ENCODE measurements at places on chromosomes 6 and 20. TPM values are rescaled to one million over a fixed set of nuclear protein-coding genes. Genes with fewer than 3 reads are reported as not detected.

DNA sequence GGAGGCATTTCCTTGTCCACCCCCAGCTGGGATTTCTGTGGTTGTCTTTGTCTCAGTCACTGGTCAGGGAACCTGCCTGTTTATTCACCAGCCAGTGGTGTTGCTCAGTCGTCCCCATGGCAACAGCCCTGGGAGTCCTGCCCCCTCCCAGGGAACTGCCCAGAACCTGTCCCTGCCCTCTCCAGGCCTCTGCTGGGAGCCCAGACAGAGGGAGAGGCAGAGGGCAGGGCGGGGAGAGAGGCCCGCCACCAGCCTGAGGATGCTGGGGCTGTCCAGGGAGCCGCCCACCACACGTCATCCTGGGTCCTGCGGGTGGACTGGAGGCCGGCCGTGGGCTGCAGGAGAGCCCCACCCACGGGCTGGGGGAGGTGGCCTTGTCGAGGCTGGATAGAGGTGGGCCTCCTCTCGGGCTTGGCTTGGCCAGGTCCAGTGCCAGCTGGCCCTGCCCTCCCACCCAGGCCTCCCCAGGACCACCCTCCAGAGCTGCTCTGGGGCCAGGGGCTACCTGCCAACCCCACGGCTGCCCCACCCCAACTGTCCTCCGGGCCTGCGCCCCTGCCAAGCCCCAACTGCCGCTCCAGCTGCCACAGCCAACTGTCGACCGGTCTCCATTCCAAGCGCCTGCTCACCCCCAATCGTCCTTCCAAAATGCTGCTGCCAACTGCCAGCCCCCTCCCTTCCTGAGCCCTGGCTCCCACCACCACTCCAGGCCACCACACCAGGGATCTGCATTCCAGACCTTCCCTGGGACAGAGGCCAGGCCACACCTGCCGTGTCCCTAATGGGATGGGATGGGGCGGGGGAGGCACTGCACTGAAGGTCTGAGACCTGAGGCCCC lies 4.2 kb upstream of the ZBTB46 start:
- DNase-seq: peak; percentile 92

DNA sequence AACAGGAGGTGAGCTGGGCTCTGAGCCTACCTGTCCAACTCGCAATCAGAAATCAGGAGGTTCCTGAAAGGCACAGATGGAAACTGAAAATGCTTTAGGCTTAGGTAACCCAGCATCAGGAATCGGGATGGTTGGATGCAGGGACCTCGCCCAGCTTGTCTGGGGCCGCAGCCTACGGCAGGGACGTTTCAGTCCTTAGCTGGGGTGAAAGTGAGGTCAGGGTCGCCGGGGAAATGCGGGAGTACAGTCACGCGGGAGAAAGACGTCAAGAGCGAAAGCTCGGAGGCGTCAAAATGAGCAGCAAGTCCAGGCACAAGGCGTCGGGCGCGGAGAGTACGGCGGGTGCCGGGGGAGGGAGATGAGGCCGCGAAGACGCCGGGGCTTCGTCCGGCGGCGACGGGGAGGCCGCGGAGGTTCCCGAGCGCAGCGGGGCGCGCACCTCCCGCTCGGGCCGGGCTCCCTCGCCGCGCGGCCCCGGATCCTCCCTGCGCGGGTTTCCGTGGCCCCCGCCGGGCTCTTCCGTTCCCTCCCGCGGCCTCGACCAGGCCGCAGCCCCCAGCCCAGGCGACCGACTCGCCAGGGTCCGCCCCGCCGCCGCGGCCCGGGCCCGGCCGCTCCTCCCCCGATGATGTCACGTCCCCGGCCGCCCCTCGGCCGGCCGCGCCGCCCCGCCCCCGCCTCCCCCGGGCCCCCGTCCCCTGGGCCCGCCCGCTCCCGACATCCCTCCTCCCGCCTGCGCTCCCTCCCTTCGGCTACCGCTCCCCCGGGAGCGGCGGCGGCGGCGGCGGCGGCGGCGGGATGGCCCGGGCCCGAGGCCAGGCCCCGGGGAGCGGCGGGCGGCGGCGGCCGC lies at the start of gene EBF4:
EBF4 (plus strand) TSS at position 745 of the 850 bp plus-strand sequence. CDS start 866 bp downstream, outside the sequence.
- peak; percentile 49 for DNase-seq

- no peak for DNase-seq
These were observed 467.3 kb upstream of the IRAK1BP1 start for GRCh38 chr6:78400076-78400475.

The WFDC12 gene
- polyA plus RNA-seq: not detected

GRCh38 chr6:25418454-25419052 lies 139.4 kb downstream of the CARMIL1 start:
- DNase-seq: no peak

The PAK5 gene
- 0.60 TPM for polyA plus RNA-seq

The F13A1 gene
- 12.7 TPM for polyA plus RNA-seq

DNA sequence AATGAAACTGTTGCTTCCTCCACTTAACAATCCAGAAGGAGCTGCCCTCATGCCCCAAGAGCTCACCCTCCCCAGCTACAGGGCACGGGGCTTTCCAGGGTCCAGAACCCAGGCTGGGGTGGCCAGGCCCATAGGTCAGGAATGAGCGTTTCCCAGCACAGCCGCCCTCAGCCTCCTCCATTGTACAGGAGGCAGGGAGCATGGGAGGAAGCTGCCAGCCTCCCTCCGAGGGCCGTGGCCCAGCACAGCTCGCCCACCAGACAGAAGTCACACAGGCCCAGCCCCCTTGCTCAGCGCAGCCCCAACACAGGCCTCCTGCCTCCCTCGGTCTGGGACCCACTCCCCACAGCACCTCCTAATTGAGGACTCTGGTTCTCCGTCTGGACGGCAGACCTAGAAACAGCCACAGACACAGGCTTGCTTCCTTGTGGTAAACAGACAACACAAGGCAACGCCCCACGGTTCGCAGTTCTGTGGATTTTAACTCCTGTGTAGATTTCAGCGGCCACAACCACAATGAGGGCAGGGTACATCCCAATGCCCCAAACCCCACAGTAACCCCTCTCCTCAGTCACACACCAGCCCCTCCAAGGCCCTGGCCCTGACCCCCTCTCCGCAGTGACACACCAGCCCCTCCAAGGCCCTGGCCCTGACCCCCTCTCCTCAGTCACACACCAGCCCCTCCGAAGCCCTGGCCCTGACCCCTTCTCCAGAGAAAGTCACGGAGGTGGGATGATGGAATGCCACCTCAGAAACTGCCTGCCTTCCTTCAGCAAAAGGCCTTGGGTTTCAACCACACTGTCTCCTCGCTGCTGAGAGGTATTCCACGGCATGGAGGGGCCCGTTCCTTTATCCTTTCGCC lies 173.5 kb downstream of the DLL1 start:
- DNase-seq: no peak

DNA sequence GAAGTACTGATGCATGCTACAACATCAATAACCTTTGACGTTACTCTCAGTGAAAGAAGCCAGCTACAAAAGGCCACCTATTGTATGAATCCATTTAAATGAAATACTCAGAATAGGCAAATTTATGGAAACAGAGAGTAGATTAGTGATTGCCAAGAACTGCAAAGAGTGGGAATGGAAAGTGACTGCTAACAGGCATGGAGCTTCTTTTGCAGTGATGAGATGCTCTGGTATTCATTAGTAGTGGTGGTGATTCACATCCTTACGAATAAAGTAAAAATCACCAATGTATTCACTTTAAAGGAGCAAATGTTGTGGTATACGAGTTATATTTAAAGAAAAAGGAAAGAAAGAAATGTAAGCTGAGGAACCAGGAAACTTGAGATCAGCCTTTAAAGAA lies 126.8 kb upstream of the SAMD5 start:
- no peak for DNase-seq

The ABHD16B gene
- polyA plus RNA-seq: not detected

DNA sequence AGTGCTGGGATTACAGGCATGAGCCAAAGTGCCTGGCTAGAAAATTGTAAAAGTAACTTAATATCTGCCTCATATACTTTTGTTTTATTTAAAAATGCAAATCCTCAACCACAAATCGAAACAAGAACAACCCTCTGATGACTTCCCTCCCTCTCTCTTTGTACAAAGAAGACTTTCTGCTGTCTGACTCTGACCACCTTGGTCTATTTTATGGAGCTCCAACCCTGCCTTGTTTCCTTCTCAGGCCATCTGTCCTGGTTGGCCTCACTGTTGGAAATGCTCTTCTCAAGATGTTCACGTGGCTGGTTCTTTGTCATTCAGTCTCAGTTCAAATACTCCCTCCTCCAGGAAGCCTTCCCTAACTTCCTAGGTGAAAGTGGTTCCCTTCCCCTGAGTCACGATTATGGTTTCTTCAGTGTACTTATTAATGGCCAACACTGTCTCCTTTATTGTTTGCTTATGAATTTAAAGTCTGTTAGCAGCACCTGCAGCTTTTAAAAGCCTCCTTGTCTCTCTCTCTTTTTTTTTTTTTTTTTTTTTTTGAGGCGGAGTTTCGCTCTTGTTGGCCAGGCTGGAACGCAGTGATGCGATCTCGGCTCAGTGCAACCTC lies 151.5 kb upstream of the SALL4 start:
- no peak for DNase-seq

The SERAC1 gene
- polyA plus RNA-seq: 16.2 TPM

DNA sequence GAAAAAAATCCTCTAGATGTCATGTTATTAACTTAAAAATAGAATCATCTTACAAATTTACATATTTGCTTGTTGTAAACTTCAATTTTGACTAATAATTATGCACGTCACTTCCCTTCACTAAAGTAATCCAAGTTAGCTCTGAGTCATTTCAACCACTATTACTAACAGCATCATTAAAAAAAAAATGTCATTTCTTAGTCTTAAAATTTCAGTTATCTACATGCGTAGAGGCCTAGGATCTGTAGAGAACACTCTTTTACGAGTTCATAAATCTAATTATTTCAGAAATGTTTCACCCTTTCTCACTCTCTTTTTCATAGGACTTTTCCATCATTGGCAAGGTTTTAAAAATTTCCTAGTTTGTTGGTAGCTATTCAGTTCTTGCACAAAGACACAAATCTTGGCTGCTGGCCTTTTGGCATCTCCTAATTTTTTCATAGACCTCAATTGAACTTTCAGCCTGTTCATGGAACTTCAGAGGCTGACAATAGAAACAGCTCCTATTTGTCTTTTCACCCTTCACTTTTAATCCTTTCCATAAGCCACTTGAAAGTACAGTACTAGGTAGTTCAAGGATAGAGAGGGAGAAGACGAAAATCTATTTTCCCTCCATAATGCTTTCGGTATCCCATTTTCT lies 61.5 kb downstream of the OGFRL1 start:
- no peak for DNase-seq
